Activated T-helper 17 cell treated with anti-CD3 and anti-CD28 coated beads, Interleukin-2, amount 50 U/mL, for 72 hours (primary cell): ENCODE measurements at places on chromosomes 1 and 21.

GRCh38 chr1:43760745-43761317 lies 53.5 kb downstream of the ST3GAL3 start:
- ATAC-seq: no peak

DNA sequence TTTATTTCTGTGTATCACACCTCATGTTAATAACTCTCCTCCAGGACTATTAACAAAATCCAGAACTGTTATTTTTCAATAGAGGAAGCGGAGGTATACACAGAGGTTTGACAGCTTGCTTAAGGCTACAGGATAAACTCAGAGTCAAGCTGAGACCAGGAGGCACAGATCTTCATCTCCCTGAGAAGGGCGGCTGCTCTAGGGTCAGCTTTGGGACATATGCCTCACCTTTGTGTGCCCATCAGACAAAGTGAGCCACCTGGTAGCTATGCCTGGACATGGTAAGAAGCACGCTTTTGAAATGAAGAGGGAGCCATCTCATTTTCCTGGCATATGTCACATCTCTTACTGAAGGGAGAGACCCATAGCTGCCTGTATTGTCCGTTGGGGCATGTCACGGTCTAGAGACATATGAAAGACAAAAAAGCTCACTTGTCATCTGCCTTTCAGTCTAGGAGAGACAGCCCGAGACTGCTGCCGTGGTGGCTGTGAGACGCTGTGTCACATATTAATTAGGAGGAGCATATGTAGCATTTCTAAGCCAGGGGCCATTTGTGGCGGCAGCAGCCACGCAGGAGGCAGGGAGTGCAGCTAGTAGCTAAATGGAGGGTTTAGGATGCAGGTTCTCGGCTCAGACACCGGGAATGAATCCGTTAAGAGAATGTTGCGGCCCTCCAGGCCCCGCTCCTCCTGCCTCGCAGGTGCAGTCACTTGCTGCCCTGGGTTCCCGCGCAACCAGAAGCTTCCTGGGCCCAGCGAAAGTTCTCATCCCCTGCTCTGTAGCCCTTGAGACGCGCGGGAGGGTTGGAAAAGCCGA lies 161.3 kb upstream of the C1orf21 start:
- no peak for ATAC-seq

DNA sequence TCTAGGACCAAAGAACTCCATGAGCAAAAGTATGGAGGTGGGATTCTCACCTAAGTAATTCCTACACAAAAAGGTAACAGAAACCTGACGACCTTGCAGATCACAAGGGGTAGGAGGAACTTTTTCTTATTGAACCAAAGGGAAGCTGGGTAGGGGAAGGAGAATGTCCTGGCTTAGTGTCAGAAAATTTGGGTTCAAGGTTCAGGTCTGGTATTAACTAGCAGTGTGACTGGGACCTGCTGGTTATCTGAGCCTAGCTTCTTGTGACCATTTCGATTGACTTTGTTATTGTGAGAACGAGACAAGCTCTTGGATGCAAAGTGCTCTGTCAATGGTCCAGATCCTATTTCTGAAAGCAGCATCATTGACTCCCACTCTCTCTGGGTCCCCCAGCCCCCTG lies 5.0 kb upstream of the SNX27 start:
- no peak for ATAC-seq

GRCh38 chr1:223161321-223161720 lies 18.3 kb upstream of the TLR5 start:
- no peak for ATAC-seq

- ATAC-seq: no peak
Observed at GRCh38 chr21:23725576-23725975, 1881.7 kb downstream of the MRPL39 start.

DNA sequence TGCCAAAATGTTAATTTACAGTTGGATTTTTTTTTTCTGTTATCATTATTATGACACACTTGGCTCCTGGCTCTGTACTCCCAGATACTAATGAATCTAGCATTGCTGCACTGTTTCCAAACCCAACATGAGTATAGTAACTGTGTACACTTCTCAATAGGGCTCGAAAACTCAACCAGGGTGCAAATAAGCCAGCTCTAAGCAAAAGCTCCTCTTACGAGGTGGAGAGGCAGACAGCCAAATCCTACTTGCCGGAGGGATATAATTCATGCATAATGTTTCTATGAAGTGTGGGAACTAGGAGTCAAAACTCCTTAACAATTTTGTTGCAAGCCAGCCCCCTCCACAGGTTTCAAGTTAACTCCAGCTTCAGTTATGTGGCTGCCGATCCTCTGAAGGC lies 510.4 kb upstream of the ZP4 start:
- ATAC-seq: no peak

- no peak for ATAC-seq
Observed at GRCh38 chr1:78475888-78476610, 14.7 kb upstream of the PTGFR start.

- ATAC-seq: no peak
Observed at GRCh38 chr21:39119891-39120290, 63.4 kb downstream of the PSMG1 start.

GRCh38 chr21:28431022-28431421 lies 561.7 kb downstream of the LTN1 start:
- no peak for ATAC-seq

DNA sequence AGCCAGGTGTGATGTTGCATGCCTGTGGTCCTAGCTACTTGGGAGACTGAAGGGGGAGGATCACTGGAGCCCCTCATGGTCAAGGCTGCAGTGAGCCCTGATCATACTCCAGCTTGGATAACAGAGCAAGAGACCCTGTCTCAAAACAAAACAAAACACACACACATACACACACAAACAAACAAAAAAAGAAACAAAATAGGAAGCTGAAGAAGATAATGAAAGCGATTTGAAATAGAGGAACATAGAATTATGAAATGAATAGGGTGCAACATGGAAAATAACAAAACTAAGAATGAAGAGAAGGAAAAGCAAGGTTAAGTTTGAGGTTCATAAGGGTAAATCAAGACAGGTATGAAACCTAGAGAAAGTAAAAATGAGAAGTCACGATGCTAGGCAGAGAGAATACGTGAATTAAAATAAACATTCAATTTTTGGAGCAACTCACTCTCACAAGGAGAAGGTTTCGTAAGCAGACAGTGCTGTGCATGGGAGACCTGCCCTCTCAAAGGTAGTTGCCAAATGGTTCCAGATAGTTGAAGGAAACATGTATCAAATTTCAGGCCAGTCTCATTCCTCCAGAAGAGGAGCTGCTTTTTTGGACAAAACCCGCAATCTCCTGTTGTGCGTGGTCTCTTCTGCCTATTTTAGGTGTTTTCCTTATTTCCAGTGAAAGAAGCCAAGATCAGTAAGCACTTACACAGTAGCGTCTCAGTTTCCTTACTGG lies 3.3 kb downstream of the CD46 start:
- ATAC-seq: no peak

- ATAC-seq: no peak
Observed at GRCh38 chr1:237677979-237678378, 212.7 kb downstream of the ZP4 start.

DNA sequence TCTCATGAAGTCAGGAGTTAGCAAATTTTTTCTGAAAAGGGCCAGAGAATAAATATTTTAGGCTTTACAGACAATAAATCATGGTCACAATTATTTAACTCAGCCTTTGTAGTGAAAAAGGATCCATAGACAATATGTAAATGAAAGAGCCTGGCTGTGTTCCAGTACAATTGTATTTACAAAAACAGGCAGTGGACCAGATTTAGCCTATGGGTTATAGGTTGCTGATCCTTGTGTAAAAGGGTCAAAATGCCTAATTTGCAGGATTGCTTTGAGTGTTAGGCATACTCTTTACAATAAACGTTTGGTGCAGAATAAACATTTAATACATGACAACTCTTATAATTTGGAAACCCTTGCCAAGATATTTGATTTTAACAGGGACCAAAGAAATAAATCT lies 6.5 kb downstream of the SLAMF7 start:
- ATAC-seq: no peak

- ATAC-seq: no peak
Observed at GRCh38 chr1:247357052-247357780, 25.5 kb upstream of the ZNF496 start.

DNA sequence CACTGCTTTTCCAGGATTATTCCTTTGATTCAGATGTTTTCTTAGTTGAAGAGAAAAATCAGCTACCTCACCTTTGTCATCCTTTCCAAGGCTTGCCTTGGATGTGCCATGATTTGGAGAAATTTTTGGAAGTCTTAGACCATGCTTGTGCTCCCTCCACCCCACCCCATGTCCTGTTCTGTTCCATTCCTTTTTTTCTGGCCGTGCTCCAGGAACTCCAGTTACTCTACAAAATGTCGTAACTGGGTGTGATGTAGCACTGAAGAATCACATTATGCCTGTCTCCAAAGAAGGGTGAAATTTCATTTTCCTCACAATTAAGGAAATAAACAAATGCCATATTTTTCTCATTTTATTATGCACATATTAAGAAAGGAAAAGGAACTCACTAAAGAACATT lies 217.8 kb upstream of the ZRANB2 start:
- ATAC-seq: no peak

- no peak for ATAC-seq
Observed at GRCh38 chr1:98969798-98970490, 34.7 kb downstream of the PLPPR5 start.

DNA sequence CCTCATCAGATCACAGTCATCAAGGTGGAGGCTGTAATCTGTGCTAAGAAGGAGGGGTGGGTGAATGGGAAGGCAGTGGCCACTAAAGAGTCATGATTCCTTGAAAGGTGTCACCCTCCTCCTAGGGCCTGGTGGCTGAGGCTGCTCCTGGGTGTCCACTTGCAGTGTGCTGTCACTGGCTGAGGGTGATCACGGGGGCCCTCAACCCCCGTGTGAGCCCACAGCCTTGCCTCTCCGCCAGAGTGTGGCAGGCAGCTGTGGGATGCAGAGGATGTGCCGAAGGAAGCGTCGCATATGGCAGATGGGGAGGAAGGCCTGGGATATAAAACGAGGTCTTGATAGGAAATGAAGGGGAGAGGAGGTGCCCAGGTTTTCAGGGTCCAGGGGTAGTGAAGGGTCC lies 476.5 kb downstream of the PTPRU start:
- ATAC-seq: no peak

- ATAC-seq: no peak
Observed at GRCh38 chr1:149923626-149924025, 4.0 kb downstream of the SF3B4 start.

GRCh38 chr1:116497656-116498055 lies 73.2 kb downstream of the CD58 start:
- no peak for ATAC-seq

DNA sequence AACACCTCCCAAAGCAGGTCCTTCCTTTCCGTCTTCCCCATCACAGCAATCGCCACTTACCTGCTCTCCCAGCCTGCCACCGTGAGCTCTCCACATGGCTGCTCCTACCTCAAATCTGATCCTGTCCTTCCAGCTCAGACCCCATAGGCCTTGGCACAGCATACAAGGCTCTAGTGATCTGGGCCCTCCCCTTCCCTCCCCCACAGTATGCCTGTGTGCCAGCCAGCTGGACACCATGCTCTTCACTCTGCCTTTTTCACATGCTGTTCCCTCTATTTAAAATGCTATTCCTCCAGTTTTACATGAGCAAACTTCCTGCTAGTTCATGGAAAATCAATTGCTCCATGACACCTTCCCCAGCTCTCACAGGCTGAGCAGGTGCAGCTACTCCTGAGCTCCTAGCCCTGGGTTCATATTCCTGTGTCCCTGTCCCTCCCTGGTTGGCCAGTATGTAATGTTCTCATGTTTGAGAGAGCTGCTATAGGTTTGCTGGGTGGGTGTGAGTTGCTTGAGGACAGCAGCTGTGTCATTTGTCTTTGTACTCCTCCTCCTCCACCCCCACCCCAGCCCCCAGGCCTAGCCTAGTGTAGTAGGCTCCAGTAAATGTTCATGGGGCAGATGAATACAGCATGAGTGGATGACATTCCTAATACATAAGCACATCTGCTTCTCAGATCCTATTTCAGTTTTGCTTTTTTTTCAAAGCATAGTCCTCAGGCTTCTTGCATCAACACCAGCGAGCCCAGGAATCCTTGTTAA lies 6.3 kb upstream of the TNNT2 start:
- no peak for ATAC-seq

- ATAC-seq: no peak
Observed at GRCh38 chr1:119806489-119806888, 4.8 kb downstream of the REG4 start.

- no peak for ATAC-seq
Observed at GRCh38 chr21:15494481-15494880, 235.3 kb upstream of the USP25 start.

GRCh38 chr1:185337246-185337645 lies 20.2 kb upstream of the IVNS1ABP start:
- ATAC-seq: no peak

DNA sequence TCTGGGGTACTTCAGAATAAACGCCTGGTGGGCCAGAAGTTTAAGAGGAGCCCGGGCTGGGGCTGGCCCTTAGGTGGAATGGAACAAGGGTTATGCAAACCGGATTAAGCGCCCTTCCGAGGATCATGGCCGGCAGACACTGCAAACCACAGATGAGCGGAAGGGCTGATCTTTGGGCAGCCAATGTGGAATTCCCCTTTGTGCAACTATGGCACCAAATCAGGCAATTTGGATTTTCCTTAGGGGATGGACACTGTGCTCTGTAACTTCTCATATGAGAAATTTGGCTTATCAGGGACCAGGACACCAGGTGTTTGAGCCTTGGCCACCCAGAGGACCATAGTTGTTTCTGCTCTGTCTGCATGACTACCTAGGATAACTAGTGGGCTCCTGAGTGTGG lies 5.7 kb upstream of the IL10 start:
- no peak for ATAC-seq

GRCh38 chr1:22327411-22327810 lies 124.2 kb upstream of the ZBTB40 start:
- no peak for ATAC-seq

GRCh38 chr1:173057984-173058383 lies 7.2 kb upstream of the TNFSF18 start:
- no peak for ATAC-seq

DNA sequence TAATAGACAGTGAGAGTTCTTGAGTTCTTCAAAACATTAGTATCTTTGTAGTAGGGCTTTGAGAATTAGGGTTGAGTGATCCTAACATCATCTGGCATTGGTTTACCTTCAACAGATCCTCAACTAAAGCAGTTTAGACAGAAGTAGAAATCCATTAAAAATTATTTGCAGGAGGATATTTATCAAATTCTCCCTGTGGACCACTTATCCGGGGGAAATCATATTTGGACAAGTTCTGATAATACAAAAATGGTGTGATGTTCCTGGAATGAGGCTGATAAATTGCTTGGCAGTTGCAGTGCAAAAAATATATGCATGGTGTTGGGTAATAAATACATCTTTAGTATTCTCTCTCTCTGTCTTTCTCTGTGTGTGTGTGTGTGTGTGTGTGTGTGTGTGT lies 115.1 kb upstream of the CHODL start:
- no peak for ATAC-seq

- no peak for ATAC-seq
Observed at GRCh38 chr1:72051538-72051937, 230.8 kb downstream of the NEGR1 start.

DNA sequence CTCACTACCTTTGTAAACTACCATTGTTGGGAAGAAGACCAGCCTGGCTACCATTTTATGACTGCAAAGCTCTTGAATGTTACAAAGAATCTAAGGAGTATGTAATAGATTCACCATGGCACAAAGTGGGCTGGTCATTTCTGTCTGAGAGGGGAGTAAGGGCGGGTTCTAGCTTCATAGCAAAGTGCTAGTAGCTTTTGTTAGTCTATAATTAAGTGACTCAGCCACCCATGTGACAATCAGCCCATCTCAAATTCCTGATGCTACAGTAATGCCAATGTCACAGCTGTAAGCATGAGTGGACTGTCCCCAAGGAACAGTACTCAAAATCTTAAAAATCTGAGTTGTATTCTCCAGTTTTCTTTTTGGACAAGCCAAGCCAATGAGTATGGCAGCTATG lies 15.4 kb upstream of the OTUD3 start:
- no peak for ATAC-seq

GRCh38 chr1:165057956-165058355 lies 298.6 kb downstream of the LMX1A start:
- no peak for ATAC-seq
